ENCODE measurements at places on chromosomes 16 and 17.

DNA sequence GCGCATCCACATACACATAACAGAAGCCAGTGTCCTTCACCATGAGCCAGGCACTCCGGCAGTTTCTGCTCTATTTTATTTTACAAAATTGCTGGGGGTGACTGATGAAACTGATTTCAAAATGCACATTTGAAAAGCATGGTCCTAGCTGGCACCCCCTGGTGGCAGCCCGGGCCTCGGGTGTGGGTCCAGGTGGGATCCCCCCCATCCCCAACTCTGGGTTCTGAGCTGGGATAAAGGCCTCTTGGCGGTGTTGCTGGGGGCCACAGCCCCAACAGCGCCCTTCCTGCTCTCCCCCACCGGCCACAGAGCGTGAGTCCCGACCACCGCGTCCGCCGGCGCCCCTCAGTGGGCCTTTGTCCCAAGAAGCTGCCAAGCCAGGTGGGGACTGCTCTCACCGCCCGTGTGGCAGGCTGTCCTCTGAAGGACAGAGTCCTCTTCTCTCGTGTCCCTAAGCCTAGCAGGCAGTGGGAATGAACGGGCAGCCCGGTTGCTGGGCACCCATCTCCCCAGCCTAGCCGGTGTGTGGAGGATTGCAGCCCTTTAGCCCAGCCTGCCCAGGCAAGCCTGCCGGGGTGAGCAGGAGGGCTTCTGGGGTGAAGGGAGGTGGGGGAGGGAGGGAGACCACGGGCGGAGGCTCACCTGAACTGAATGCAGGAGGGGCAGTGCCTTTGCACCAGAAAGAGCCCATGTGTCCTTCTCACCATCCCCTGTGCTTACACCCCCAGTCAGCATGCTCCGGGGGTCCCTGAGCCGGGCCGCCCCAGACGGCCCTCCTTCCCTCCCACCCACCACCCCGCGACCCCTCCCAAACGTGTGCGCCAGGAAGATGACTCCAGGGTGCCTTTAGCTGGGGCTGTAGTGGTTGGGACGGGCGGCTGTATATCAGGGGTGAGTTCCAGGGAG lies 898 bp downstream of the SNAI3 start:
- DNase-seq = peak; percentile 63

- no peak for DNase-seq
Observed at GRCh38 chr16:50546125-50546524, 2.1 kb upstream of the NKD1 start.

GRCh38 chr17:38465391-38466345 lies 37.4 kb downstream of the ARHGAP23 start:
- no peak for DNase-seq

DNA sequence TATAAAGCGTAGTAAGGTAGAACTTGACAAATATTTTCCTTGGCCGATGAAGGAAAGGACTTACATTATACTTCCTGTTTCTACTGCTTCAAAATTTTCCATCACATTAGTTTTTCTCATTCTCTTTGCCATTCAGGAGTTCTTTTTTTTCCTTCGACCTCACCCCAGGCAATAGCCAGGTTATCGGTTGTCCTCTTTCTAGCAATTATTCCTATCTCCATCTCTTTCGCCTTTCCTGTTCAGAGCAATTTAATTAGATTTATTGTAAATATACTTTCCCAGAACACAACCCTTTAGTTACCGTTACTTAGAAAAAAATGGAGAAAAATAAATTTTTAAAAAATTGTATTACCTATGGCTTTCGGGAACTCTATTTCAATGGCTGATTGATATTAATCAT lies 205.2 kb downstream of the KCNJ2 start:
- DNase-seq = no peak

- DNase-seq = no peak
Observed at GRCh38 chr17:31112001-31112661, 17.4 kb downstream of the NF1 start.

GRCh38 chr17:34658811-34659560 lies 79.6 kb downstream of the TMEM132E start:
- no peak for DNase-seq

- DNase-seq = no peak
Observed at GRCh38 chr16:71347146-71347545, 11.4 kb upstream of the CALB2 start.

- no peak for DNase-seq
Observed at GRCh38 chr17:18371455-18371854, 6.1 kb upstream of the EVPLL start.

- no peak for DNase-seq
Observed at GRCh38 chr16:47431960-47432359, 28.9 kb downstream of the ITFG1 start.

DNA sequence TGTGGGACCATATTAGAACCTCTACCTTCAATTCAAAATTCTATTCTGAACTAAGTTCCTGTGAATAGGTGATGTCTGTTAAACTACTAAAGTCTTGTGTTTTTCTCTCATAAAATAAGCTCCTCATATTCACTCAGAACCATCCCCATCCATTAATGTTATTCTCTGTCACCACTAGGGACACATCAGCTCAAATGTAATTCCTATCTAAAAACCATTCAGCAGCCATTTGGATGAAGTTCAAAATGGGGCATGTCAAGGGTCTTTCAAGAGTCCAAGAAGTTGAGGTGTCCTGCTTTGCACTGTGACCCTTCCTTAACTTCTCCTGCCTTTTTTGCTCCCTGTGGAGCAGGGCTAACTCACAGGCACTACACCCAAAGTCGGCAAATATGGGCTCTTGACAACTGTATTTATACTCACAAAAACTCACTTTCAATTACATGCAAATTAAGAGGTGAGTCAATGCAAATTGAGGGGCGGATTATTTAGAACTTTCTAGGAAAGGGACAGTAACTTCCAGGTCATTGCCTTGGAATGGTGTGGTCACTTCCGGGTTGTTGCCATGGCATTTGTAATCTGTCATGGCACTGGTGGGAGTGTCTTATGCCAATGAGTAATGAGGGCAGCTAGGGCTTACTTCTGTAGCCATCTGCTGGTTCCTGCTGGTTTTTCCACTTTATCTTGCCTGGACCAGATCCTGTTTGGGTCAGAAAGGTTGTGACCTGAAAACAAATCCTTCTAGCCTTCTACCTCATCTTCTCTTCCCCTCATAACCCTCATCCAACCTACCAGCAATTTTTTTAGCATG lies 128.2 kb upstream of the COX10 start:
- DNase-seq = no peak

GRCh38 chr17:81393684-81394376 lies 1.4 kb upstream of the BAHCC1 start:
- DNase-seq = peak; percentile 68

- no peak for DNase-seq
Observed at GRCh38 chr17:64289741-64290141, 26.7 kb upstream of the TEX2 start.

GRCh38 chr17:41052566-41052965 lies 2.5 kb downstream of the KRTAP2-2 start:
- DNase-seq = no peak

DNA sequence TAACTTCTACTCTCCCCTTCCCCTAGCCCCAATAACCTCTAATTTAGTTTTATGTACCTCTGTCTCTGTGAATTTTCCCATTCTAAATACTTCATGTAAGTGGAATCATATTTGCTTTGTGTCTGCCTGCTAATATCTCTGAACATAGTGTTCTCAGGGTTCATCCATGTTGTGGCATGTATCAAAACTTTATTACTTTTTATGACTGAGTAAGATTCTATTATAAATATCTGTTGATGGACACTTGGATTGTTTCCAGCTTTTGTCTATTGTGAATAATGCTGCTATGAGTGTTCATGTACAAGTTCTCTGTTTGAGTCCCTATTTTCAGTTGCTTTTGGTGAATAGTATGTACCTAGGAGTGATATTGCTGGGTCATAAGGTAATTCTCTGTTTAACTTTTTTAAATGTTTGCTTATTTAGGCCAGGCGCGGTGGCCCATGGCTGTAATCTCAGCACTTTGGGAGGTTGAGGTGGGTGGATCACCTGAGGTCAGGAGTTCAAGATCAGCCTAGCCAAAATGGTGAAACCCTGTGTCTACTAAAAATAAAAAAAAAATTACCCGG lies 92.8 kb downstream of the CHD9 start:
- DNase-seq = no peak

DNA sequence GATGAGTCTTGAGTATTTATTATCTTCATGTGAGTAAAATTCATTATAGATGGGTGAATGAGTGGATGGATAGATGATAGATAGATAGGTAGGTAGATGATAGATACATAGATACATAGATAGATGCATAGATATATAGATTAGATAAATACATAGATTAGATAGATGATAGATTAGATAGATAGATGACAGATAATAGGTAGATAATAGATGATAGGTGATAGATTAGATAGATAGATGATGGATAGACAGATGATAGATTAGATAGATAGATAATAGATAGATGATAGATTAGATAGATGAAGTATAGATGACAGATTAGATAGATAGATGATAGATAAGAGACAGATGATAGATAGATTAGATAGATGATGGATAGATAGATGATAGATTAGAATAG lies 21.8 kb upstream of the WFIKKN2 start:
- no peak for DNase-seq

GRCh38 chr17:77320044-77320440 lies 179.3 kb downstream of the SEC14L1 start:
- DNase-seq = no peak

- no peak for DNase-seq
Observed at GRCh38 chr17:56148333-56148732, 4.9 kb upstream of the ANKFN1 start.

DNA sequence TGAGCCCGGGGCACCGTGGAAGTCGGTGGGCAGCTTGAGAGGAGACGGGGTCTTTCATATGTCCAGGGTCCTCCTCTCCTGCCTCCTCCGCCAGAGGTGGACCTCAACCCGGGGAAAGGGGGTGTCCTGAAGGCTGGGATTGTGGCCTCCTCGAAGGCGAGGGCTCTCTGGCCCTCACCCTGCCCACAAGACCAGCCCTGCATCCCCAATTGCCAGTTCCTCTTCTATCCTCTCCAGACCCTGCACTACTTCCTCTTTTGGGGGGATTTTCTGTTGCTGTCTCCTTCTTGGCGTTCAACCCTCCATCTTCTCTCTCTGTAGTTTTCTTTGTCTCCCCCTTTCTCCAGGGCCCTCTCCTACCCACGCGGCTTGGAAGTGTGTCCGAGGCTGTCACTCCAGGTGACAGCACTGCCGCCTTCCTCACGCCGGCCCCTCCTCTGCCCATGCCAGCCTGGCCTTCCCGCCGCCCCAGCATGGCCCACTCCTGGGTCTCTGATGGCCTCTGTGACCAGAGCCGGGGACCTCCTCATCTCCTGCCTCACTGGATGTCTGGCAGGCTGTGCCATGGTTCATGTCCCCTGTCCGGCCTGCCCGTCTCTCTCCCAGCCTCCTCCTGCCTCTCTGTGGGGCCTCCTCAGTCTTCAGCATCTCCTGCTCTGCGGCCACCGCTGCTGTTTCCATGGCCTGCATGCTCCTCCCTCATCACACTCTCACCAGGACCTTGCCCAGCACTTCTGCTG lies 2.4 kb upstream of the ITGAX start:
- DNase-seq = no peak

DNA sequence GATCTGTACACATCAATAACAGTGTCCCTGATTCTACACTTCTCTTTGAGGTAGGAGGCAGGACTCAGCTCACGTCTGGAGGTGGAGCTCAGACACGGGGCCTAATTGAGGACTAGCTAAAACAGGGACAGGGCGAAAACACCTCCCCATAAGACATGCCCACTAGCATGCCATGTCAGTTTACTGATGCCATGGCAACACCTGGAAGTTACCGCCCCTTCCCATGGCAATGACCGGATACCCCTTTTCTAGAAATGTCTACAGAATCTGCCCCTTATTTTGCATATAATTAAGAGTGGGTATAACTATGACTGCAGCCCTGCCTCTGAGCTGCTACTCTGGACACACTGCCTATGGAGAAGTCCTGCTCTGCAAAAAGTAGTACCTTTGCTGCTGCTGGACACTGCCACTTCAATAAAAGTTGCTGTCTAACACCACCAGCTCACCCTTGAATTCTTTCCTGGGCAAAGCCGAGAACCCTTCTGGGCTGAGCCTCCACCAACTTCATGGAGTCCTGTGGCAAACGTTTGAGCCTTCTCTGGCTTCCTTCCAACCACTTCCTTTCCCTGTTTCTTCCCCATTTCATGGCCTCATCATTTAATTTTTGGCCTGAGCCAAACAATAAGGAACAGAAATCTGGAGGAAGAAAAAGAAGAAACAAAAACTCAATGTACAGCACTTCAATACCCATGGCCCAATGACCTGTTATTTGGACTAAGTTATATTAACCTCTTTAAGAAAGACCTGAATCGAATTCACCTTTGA lies 21.0 kb downstream of the PHB1 start:
- no peak for DNase-seq

- peak; percentile 82 for DNase-seq
Observed at GRCh38 chr17:40605306-40605705, 40.0 kb upstream of the CCR7 start.

DNA sequence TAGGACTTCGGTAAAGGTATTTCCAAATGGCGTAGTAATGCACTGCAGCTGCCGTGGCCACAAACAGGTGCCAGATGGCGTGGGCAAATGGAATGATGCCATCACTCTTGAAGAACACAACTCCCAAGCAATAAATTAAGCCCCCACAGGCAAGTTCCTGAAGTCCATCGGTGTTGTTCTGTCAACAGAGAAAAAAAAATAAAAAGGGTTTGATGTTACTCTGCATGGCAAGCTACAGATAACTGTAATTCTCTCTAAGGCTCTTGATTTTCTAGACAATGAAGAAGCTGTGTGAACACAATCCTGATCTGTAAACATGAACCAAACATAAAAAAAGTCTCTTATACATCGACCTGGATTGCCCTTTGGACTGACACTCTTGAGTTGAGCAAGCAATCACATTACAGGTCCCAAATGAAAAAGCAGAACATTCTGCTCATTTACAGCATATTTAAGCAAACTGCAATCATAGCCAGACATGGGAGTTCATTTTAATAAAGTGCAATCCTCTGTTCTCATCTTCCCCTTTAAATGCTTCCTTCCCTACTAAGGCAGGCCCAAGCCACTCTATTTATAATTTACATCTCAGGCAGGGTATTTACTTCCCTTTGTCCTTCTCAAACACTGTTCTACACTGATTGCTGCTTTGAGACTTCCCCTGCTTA lies 27.1 kb downstream of the MMD start:
- DNase-seq = no peak

- DNase-seq = no peak
Observed at GRCh38 chr17:49600949-49601348, 25.3 kb downstream of the NXPH3 start.

DNA sequence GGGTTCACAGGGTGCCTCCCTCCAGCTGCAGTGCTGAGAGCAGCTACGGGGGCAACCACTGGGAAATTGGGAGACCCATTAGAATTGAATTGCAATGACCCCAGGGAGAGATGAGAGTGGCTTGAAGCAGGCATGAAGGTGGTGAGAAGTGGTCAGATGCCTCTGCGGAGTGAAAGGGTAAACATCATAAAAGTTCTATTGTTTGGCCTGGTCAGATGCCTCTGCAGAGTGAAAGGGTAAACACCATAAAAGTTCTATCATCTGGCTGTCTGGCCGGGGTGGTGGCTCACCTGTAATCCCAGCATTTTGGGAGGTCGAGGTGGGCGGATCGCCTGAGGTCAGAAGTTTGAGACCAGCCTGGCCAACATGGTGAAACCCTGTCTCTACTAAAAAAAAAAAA lies 53.5 kb downstream of the TNFRSF13B start:
- no peak for DNase-seq

All from CD4-positive, alpha-beta T cell treated with Interleukin-10 for 1 hour (primary cell).